Stimulated activated CD8-positive, alpha-beta memory T cell treated with anti-CD3 and anti-CD28 coated beads, Interleukin-4, amount 100 ng/mL, for 1 hour (primary cell): ENCODE measurements at places on chromosomes 2 and 18.

GRCh38 chr2:184444217-184444616 is 154.1 kb upstream of the ZNF804A start:
- no peak for DNase-seq

DNA sequence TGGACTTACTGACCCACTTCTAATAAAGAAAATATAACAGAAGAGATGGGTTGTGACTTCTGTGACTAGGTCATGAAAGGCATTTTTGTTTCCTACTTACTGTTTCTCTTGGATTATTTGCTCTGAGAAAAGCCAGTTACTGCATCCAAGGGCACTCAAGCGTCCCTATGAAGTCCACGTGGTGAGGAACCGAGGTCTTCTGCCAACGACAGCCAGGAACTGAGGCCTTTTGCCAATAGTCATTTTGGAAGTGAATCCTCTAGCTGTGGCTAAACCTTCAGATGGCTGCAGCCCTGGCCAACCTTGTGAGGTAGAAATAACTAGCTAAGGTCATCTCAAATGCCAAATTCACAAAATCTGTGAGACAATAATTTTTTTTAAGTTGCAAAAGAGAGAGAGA is 449.8 kb upstream of the RGPD4 start:
- DNase-seq = no peak

DNA sequence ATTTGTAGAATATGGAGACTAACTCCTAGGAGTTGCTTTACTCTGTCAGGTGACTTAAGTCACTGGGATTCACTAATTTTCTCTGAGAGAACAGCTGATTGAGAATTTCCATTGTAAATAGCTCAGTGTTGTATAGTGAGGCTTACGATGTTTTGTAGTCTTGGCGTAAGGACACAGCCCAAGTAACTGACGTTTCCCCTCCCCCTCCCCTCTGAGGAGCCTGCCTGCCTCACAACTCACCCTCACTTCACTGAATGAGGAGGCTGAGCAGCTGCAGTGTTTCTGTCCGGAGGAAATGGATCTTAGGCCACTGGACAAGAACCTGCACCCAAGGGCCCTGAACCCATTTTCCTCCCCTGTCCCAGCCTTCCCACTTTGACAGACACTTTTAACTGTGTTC is 264.6 kb downstream of the PHLPP1 start:
- DNase-seq = no peak

DNA sequence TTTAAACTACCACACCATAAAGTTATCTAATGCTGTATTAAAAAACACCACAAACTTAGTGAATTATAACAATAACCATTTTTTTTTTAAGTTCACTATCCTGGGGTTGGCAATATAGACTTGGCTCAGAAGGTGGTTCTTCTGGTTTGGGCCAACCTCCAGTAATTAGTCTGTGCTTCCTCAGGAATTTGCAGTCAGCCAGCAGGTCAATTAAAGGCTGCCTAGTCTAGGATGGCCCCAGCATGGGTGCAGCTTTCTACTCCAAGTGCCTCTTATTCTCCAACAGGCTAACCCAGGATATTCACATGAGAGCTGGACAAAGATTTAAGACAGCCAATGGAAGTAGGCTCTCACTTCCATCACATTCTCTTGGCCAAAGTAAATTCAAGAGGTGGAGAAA is 379.1 kb upstream of the FIGN start:
- no peak for DNase-seq

- DNase-seq = no peak
Observed at GRCh38 chr2:228688007-228688645, 506.6 kb upstream of the SPHKAP start.

DNA sequence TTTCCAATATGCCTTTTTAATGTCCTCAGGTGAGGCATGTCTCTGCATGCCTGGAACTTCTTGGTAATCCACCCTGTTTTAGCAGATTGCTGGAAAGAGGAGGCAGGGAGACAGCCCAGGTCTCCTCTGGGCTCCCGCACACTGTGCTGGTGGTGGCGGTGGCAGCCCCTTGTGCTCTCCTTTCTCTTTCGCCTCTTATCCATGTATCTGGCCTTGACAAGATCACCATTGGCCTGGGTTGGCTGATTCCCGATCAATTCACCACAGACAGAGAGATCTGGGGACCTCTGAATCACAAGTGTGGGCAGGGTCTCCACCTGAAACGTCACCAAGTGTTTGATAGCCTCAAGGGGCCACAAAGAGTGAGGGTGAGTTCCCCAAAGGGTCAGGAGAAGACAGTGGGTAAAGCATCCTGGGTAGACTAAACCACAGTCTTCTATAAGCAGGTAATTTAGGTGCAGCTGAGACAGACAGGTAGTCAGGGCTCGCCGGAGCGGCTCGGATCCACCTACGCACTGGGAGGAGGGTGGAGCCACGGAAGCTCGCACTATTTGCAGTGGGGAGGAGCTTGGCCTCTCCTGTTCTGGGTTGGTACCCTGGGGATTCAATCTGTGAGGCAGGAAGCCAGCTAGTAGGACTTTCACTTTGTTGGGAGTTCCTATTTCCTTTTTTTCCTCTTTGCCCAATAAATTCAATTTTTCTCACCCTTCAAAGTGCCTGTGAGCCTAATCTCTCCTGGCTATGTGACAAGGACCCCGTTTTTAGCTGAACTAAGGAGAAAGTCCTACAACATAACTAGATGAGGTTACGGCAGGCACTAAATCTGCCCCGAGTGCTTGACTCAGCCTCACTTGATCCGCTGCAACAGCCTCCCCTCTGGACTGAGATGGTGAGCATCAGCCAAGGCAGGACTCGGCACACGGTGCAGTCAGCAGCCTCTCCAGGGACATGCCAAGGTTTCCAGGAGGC is 57.6 kb downstream of the SLC4A3 start:
- peak; percentile 7 for DNase-seq

- no peak for DNase-seq
Observed at GRCh38 chr2:234211797-234212196, 161.3 kb downstream of the SPP2 start.

GRCh38 chr2:186913870-186914269 is 64.9 kb upstream of the ZSWIM2 start:
- DNase-seq = no peak
